ENCODE measurements at places on chromosomes 6 and 20. TPM values are rescaled to one million over a fixed set of nuclear protein-coding genes. Genes with fewer than 3 reads are reported as not detected.

Gene SGK2
- total RNA-seq = 0.77 TPM

Gene PACSIN1
- 0.63 TPM for total RNA-seq

Gene COL19A1
- total RNA-seq = 5.8 TPM

Gene BLCAP
- total RNA-seq = 57.5 TPM

Gene SOX18
- total RNA-seq = not detected

Gene TRIM10
- total RNA-seq = not detected

Gene GNAS-AS1
- 1.4 TPM for total RNA-seq

Gene NKAIN4
- total RNA-seq = 0.61 TPM

Gene POU3F2
- total RNA-seq = 2.4 TPM

Gene BPI
- total RNA-seq = 0.94 TPM

Gene CYP39A1
- total RNA-seq = 4.0 TPM

Gene ZNF184
- total RNA-seq = 14.9 TPM

Gene UST
- total RNA-seq = 7.2 TPM

Gene XKR7
- 35.6 TPM for total RNA-seq

Gene EYS
- 3.7 TPM for total RNA-seq

Gene ZSWIM3
- 4.3 TPM for total RNA-seq

Gene CAP2
- total RNA-seq = 15.8 TPM

Gene SYNDIG1
- 5.8 TPM for total RNA-seq

Gene DSTN
- 143 TPM for total RNA-seq

Gene SIRPB1
- total RNA-seq = not detected

Gene FOXP4
- 10.6 TPM for total RNA-seq

Gene BTNL2
- not detected for total RNA-seq

Gene ZNF292
- 54.5 TPM for total RNA-seq

Gene MCHR2
- 0.16 TPM for total RNA-seq

Gene SLC17A3
- 0.40 TPM for total RNA-seq
